Activated CD4-positive, alpha-beta T cell treated with anti-CD3 and anti-CD28 coated beads, Interleukin-2, amount 50 U/mL, for 48 hours (primary cell): ENCODE measurements at places on chromosomes 5 and 9.

DNA sequence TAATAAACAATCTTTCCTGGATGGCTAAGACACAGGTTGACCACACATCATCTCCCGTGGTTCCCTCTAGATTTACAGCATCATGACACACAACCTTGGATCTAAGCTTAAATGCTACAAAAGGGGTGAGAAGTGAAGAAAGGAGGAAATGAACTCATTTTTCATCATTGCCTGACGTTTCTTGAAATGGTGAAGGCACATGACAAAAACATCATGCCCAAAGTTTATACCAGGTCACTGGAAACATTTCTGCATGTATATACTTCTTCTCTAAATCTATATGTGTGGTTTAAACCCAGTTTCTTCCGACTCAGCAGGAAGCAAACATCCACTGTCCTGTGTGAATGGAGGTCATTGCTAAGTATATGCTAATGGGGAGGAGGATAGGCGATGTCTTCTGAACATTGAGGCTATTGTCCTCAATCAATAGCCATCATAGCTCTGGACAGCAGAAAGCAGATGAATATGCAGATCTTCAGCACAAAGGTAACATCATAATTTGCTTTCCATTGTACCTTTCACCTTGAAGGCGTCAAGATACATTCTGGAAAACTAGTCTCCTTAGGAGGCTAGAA lies 137.4 kb downstream of the MED27 start:
- no peak for DNase-seq

- no peak for DNase-seq
Measured at GRCh38 chr5:51395245-51395644, 12.0 kb downstream of the ISL1 start.

DNA sequence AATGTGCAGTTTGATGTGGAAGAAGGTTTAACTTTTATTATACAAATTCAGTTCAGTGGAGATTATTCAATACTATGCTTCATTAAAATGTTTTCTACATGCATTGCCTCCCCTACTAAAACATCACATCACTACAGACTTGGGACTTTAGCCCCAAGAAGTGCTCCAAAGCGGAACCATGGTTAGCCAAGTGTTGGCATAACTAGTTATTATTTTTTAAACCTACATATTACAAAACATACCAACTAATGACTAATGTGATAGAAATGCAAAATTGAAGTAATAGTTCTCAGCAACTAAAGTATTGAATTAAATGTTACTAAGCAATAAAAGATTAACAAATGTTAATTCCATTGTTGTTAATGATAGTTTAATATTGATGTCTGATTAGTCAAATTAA lies 74.5 kb downstream of the XRCC4 start:
- no peak for DNase-seq

DNA sequence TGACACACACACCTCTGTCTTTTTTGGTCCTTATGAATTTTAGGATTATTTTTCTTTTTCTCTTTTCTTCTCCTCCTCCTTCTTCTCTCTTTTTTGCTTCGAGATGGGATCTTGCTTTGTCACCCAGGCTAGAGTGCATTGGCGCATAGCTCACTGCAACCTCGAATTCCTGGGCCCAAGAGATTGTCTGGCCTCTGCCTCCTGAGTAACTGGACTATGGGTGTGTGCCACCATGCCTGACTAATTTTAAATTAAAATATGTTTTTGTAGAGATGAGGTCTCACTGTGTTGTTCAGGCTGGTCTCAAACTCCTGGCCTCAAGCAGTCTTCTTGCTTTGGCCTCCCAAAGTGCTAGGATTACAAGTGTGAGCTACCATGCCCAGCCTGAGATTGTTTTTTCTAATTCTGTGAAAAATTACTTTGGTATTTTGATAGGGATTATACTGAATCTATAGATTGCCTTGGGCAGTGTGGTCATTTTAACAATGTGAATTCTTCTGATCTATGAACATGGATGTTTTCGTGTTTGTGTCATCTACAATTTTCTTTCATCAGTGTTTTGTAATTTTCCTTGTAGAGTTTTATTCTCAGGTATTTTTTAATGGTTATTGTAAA lies 7.7 kb downstream of the AHRR start:
- DNase-seq: no peak

DNA sequence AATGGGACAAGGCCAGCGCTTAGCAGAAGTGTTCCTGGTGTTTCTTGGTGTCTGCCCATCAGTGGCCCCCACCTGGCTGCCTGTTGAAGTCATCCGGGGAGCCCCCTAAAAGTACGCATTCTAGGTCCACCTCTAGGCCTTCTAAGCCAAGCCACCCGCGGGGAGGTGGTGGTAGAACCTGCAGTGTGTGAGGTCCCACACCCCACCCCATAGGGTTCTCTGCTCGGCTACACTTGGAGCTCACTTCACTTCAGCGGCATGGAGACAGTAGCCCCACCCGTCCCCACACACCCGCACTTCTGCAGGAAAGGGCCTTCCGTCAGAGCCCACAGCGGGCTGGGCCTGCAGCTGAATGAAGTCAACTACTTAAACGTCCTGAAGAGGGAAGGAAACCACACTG lies 29.6 kb upstream of the FCN2 start:
- no peak for DNase-seq

GRCh38 chr5:31236339-31236738 lies 42.9 kb downstream of the CDH6 start:
- DNase-seq: no peak

GRCh38 chr9:87324613-87325194 lies 173.0 kb upstream of the DAPK1 start:
- DNase-seq: no peak
